ENCODE measurements at places on chromosomes 16 and 17.

DNA sequence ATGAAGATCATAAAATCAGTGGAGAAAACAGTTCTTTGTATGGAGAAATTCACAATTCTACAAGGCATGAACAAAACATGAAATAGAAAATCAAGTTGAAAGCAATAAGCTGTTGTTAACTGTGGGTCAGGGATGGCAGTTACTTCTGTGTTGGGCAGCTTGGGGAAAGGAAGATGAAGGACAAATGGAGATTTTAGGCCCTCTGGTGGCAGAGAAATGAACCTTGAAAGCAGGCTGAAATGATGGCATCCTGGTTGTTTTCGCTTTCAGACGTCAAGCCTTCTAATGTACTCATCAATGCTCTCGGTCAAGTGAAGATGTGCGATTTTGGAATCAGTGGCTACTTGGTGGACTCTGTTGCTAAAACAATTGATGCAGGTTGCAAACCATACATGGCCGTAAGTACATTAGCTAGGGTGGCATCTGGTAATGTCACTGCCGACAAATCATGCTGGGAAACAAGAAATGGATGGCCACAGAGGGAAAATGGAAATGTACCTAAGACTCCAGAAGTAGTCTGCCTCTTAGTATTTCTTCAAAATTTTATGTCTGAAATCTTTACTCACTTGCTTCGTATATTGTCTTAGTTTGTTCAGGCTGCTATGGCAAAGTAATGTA, 108.9 kb downstream of the MAP2K6 start:
- no peak for DNase-seq

DNA sequence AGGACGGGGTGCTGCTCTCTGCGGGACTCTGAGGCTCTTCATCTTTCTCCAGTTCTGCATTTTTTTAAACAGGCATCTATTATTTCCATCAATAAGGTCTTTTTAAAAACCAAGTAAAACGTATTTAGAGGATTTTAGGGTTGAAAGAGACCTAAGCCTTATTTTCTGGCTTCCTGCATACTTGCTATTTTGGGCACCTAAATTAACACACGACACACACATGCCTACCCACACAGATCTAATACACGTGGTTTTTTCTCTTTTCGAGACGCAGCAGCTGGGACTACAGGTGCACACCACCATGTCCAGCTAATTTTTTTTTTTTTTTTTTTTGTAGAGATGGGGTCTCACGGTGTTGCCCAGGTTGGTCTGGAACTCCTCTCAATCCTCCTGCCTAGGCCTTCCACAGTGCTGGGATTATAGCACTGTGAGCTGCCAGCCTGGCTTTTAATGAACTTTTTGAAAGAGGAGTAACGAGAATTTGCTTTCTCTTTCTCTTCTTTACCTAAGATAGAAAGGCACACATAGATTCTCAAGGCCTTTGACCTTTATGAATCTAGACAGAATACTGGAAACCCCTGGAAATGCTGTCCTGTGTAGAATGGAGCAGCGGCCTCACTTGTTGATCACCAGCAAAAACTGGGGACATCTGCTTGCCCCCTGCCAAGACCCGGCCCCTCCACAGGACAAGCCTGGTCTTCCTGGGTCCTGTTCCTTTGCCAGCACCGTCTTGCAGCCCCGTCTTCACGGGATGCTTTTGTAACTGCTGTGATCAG, 13.8 kb downstream of the DNAAF8 start:
- no peak for DNase-seq

DNA sequence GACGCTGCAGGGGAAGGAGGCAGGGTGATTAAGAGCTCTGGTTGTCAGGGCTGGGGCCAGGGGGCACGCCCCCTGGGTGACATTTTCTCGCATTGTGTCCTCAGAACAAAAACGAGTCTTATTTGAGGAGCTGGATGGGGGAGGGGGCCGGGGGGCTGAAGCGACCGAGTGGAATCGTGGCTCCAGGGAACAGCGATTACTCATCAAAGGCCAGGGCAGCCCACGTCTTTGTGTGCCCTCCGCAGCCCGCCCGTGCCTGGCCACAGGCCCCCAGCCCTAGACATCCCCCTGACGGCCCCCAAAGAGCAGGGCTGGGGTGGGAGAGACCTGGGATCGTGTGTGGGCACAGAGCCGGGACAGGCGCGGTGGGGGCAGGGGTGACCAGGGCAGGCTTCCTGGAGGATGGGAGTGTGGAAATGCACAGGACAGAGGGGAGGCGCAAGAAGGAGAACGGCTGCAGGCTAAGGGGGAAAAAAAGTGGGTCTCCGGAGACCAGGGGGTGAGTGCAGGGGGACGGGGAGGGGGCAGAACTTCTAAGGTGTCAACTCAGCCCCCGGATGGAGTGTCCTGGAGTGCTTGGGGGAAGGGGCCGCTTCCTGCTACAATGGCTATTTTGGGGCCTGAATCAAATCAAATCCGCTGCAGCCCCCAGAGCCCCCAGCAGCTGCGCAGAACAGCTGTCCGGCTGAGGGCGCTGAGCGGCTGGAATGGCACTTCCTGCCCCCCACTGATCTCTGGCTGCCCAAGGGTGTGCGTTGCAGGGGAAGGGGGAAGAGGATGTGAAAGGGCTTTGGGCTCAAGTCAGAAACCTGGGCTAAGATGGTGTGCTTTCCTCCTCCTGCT, 24.0 kb upstream of the PHB1 start:
- peak; percentile 77 for DNase-seq

DNA sequence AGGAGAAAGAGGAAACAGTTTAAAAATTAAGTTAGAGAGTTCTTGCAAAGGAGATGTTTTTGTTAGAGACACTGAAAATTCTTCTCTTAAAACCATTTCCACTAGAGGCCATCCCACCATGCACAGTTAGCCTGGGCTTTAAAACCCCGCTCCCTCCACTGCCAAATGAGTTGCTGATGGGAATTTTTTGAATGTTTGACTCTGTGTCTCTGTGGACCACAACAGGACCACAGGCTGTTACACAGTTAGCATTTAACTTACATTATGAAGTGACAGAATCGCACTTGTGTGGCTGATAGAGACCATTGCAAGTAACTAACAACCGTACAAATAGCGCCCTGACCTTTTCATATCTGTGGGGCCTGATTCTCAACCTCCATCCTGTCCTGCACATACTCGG, 74.7 kb upstream of the TBX2 start:
- DNase-seq: no peak

GRCh38 chr17:73847952-73848351, 203.7 kb upstream of the SDK2 start:
- no peak for DNase-seq

GRCh38 chr17:31394544-31394943, 3.1 kb downstream of the RAB11FIP4 start:
- peak; percentile 76 for DNase-seq

Measured in neural crest cell (in vitro differentiated cells).